ENCODE measurements at places on chromosomes 5 and 9.

- DNase-seq = no peak
Observed at GRCh38 chr5:58228896-58229295, 231.0 kb downstream of the PLK2 start.

DNA sequence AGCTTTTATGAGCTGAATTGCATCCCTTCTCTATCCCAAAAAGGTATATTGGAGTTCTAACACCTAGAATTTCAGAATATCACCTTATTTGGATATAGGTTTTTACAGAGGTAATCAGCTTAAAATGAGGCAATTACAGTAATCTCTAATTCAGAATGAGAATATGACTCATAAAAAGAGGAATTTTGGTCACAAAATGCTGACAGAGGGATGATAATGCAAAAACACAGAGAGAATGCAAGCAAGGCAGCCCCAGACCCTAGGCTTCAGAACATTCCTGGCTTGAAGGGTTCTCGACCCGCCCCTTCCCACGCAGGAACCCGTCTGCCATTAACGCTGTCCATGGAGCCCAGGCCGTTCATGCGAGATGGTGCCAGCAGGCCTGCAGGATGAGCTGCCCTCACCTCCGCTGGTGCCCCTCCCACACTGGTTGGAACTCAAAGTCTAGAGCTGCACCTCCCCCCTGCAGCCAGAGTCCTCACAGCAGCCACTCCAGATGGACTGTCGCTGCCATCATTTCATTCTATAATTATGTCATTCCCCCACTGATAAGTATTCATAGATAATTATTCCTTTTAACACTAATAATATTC, 1173.4 kb upstream of the ACO1 start:
- DNase-seq = peak; percentile 13

DNA sequence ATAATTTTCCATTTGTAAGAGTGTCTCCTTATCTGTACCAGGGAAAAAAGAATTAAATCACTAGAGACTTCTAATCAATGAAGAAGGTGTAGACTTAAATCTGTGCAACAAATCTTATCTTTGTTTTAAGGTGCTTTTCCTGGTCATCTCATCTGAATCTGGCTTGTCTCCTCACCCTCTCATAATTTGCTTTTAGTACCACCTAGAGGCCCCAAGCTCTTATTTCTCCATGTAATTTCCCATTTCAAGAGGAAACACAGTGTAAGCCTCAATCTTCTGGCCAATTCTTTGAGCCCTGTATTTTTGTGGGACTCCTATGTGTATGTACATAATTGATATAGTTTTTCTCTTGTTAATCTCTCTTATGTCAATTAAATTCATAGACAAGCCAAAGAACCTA, 1975.3 kb upstream of the CDH6 start:
- no peak for DNase-seq

DNA sequence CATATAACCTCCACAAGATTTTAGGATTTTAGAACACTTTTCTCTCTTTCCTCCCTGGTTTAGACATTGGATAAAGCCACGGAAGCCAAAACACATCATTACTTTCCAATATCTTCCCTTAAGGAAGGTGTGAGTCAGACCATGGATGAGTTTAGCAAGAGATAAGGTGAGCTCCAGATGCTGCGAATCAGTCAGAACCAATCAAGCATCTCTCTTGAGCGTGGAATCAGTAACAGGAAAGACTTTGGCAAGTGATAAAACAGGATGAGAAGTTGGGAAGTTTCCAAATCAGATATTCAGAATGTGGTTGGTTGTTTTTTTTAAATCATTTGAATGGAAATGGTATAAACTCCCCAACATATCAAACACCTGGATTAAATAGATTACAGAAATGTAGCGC, 397.8 kb downstream of the EFNA5 start:
- no peak for DNase-seq

- DNase-seq = peak; percentile 34
Observed at GRCh38 chr5:66814146-66814991, 218.2 kb downstream of the MAST4 start.
